Suppressor macrophage (primary cell): ENCODE measurements at places on chromosomes 3 and 15.

GRCh38 chr3:113496924-113497323, 18.0 kb downstream of the SPICE1 start:
- DNase-seq: peak; percentile 29

GRCh38 chr15:67550522-67550921, 8.0 kb downstream of the MAP2K5 start:
- peak; percentile 33 for DNase-seq

DNA sequence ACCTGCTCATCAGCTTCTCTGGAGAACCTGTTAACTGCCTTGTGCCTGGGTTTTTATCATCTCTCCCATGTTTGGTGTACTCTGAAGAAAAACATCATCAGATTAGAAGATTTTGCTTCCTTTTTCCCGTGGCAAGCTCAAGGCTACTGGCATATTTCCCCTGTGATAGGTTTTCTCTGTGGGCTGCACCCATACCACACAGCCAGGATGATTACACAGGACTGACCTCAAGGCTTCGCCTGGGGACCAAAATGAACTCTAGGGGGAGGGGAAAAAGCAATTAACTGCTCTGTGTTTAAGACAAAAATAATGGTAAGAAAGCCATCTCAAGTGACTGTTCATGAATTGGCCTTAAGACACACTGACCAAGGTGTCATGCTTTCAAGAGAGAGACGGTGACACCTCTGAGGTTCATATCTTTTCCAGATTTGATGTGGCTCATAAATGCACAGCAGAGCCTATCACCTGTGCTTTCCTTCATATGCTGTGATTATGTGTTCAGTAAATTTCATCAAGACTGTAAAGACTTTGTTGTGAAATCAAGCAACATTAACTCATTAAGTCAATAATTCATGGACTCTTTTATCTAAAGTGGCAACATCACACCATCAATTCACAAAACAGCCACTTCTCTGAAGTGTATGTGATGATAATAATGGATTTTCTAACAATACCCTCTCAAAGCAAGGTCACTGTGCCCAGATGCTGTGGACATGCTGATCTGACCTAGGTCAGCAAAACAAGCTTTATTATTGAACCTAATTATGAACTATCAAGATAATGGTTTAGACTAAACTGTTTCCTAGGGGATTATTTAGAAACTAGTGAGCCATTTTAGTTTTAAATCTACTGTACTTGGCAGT, 427.9 kb downstream of the WDR72 start:
- DNase-seq: no peak

- DNase-seq: peak; percentile 5
Measured at GRCh38 chr3:52525680-52526561, 7.7 kb downstream of the NT5DC2 start.

DNA sequence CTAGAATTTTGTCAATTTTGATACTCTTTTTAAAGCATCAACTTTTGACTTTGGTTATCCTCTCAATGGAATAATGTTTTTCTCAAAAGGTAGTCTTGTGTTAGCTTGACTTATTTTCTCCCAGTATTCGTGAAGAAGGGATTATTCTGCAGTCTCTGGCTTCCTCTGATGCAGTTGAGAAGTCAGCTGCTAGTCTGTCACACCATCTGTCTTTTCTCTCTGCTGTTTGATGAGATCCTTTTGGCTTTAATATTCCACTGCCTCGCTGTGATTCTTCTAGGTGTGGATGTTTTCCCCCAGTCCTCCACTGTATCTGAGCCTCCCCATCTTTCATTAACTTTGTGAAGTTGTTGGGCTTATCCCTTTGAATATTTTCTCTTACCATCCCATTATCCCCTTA, 141.0 kb downstream of the WDR72 start:
- DNase-seq: no peak

GRCh38 chr3:107285197-107285596, 92.0 kb upstream of the CCDC54 start:
- DNase-seq: no peak

GRCh38 chr15:79960502-79961212, 10.3 kb downstream of the BCL2A1 start:
- DNase-seq: no peak

GRCh38 chr15:100772478-100772877, 107.2 kb upstream of the ALDH1A3 start:
- DNase-seq: no peak

DNA sequence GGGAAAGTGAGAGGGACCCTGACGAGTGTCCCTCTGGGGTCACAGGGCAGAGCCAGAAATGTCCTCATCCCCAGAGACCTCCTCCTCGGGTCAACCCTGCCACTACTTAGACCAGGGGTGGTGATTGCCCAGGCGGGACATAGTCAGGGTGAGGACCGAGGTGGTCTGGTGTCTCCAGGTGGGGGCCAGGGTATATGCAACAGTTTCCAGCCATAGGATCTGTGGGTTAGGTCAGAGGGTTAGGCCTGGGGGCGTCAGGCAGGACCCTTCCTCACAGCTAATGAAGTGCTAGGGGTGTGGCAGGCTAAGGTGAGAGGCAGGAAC, 22.3 kb upstream of the FBLN2 start:
- DNase-seq: no peak

DNA sequence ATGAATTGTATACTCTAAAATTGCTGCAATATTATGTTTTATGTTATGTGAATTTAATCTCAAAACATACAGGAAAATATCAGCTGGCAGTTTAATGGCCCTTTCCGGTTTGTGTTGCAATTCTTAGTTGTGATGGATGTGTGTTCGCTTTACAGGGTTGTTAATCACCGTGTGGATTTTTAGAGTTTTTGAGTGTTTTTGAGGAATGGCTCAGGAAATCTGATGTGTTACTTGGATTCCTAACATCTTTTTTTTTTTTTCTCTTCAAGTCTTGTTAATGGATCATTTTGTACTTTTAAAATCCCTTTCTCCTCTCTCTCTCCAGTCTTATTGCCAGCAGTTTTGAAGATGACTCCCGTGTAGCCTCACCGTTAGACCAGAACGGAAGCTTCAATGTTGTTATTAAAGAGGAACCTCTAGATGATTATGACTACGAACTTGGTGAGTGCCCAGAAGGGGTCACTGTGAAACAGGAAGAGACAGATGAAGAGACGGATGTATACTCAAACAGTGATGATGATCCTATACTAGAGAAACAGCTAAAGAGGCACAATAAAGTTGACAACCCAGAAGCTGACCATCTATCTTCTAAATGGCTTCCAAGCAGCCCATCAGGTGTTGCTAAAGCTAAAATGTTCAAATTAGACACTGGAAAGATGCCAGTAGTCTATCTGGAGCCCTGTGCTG, 35.7 kb downstream of the MGA start:
- DNase-seq: peak; percentile 84

DNA sequence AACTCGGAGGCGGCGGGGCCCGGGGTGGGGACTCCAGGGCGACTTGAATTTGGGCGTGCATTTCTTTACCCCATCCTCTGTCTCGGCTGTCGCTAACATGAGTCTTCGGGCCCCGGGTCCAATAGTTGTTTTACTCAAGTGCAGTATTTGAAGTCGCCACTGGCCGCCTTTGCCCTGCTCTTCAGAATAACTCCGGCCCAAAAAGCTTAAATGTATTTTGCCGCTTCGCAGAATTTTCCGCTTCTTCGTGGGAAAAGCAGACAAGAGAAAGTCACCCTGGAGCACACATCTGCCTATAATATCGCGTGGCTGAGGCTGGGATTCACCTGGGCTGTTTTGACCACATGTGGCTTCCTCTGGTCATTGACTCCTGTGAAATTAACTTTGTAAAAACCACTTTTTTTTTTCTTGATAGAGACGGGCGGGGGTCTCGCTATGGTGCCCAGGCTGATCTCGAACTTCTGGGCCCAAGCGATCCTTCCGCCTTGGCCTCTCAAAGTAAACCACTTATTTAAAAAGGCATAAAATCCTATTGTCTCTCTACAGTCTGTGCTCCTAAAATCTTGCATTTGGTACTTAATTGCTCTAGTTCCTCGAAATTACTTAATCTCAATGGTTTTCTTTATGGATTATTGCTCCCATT, 676 bp downstream of the CNOT10 start:
- DNase-seq: peak; percentile 43

DNA sequence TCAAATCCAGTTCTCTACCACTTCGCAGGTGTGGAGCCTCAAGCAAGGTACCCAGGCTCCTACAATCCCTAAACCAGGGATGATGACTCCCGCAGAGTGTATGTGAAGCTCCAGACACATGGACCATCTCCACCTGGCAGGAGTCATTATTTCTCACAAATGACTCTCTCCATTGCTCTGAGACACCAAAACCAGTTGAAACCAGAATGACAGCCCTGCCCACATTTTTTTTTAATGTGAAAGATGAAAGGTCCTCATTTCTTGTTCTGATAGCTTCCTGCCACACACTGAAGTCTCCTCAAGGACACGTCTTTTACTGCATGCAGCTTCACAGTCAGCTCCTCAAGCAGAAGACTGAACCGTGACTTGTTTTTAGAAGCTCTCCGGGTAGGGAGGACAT, 61.4 kb upstream of the ZBTB38 start:
- no peak for DNase-seq

DNA sequence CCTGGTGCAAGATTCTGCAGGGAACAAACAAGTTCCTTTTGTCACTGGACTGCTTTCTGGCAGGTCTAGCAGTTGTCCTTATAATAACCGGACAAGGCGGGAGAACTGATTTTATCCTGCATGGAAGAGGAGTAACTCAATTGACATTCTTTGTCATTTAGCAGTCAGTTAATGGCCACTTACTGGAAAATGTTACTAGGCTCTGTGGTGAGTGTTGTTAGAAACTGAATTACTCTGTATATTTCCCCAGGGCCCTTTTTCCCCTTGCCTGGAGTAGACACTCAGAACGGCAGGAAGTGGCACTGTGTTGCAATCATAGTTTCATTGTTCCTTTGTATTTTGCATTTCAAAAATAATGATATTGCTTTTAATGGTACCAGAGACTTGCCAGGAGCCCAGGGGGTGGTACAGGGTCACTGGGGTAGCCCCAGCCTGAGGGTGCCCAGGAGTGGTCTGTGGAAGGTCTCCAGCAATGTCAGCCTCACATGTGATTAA, 318.6 kb upstream of the LRRFIP2 start:
- DNase-seq: peak; percentile 61

- no peak for DNase-seq
Measured at GRCh38 chr3:30233913-30234646, 372.3 kb upstream of the TGFBR2 start.

- DNase-seq: no peak
Measured at GRCh38 chr15:87747087-87747486, 509.5 kb downstream of the NTRK3 start.

DNA sequence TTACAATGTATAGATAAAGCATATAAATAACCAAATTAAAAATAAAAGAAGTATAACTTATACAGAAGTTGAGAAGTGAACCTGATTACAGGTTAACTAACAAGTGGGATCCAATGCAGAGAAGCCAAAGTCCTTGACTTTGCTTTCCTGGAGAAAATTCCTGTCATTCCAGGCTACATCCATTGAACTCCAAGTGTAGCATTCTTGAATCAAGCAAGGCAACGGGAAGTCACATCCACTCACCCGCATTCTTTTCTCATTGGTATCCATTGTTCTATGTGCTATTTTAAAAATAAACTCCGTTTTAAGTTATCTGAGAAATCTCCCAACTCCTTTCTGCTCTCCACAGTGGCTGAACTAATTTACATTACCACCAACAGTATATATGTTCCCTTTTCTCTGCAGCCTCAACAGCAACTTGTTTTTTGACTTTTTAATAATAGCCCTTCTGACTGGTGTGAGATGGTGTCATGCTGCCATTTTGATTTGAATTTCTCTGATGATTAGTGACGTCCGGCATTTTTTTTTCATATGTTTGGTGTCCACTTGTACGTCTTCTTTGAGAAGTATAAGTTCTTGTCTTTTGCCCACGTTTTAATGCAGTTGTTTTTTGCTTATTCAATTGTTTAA, 534.3 kb downstream of the ROBO1 start:
- no peak for DNase-seq

- DNase-seq: no peak
Measured at GRCh38 chr3:187799942-187800641, 54.8 kb upstream of the BCL6 start.

GRCh38 chr3:152650177-152650576, 184.8 kb upstream of the P2RY1 start:
- DNase-seq: no peak

DNA sequence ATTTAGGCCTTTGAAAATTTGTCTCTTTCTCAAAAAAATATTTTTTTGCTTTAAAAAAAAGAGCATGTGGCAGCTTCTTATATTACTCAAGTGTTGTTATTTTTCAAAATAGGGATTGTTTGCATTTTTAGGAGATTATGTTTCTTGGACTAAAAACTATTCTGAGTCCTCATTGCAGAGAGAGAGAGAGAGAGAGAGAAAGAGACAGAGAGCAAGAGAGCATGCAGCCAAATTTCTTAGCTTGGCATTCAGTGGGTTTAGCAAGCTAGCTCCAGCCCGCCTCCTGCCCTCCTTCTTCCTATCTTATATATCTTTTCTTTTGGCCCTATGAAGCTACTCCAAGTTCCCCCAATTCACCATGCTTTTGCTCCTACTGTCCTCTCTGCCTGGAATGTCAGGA, 55.7 kb downstream of the CEMIP start:
- DNase-seq: no peak

- no peak for DNase-seq
Measured at GRCh38 chr3:119403201-119403600, 60.2 kb downstream of the TMEM39A start.

- no peak for DNase-seq
Measured at GRCh38 chr15:59354417-59355031, 18.1 kb downstream of the MYO1E start.

GRCh38 chr15:36106640-36107335, 472.6 kb upstream of the CDIN1 start:
- no peak for DNase-seq

GRCh38 chr3:67215690-67216089, 217.6 kb downstream of the KBTBD8 start:
- no peak for DNase-seq

DNA sequence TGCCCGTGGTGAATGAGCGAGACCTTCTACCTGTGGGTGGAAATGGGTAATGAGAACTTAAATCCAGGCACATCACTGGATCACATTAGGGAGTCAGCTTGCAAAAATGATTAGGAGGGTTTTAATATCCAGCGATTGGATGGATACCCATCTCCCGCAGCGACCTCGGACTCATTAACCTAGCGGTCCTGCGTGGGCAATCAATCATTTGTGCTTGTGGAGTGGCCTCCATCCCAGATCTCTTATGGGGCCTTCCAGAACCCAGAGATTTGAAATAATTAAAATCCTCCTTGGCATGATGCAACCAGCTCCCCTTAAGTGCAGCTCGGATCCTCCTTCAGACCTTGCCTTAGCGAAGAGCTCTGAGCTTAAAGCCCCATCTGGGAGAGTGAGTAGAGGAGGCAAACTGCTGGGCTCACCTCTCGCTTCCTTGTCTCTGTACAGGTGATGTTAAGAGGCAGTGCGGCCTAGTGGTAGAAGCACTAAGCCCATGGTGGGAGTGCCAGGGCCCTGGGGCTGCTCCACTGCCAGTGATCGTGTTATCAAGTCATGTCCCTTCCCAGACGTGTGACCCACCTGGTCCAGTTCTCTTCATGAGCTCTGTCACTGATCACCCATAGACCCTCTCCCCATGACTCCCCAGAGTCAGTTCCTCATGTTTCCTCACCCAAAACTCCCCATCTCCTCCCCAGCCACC, 285.2 kb upstream of the TLE3 start:
- DNase-seq: no peak
